SK-N-DZ (cell line): ENCODE measurements at places on chromosomes 11 and 22.

- DNase-seq = no peak
Measured at GRCh38 chr11:31793264-31793663, 17.9 kb downstream of the PAX6 start.

GRCh38 chr22:37079668-37080171 is 28.2 kb downstream of the KCTD17 start:
- DNase-seq = no peak

GRCh38 chr11:70948855-70949531 is 303.4 kb downstream of the SHANK2 start:
- DNase-seq = no peak

DNA sequence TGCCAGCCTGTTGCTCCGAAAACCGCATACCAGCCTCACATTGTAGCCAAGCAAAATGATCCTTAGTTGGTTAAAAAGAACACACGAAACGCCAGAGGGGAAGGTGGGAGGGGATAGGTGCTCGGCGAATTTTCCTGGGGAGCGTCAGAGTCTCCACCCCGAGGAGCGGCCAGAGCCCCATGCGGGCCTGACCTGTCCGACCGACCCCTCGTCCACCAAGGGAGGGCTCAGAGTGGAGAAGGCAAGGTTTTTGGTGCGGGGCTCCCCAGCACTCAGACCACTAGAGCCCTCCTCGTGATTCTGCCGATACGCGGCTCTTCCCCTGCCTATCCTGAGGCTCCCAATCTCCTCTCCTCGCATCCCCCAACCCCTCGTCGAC is 39.6 kb downstream of the DIXDC1 start:
- DNase-seq = no peak

GRCh38 chr11:59553323-59553722 is 42.0 kb downstream of the OR4D9 start:
- DNase-seq = no peak

DNA sequence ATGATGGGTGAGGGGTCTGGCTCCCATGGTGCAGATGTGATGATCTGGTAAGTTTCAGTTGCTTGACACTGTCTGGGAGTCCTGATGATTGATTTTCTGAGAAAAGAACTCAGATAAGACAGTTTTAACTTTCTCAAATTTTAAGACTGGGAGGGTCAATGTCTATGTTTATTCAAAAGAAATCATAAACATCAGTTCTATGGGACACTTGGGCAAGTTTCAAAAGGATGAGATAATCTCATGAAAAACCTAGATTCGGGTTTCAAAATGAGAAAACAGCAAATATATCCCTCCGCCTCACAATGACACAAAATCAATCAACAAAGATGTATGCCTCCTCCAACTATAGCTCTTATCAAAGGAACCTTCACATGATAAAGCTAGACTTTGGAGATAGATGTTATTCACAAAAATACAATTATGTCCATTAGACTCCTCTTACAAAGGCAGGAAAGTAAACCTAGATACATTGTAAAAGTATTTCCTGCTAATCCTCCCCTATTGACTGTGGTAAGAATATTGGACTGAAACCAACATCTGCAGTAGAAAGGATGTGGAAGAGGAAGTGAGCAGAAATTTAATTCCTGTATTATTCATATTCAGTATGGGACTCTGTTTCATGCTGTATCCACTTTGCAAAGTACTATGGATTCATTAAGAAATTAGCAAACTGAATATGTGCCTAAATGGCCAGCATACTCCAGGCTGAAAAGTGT is 21.6 kb downstream of the SVIP start:
- no peak for DNase-seq

DNA sequence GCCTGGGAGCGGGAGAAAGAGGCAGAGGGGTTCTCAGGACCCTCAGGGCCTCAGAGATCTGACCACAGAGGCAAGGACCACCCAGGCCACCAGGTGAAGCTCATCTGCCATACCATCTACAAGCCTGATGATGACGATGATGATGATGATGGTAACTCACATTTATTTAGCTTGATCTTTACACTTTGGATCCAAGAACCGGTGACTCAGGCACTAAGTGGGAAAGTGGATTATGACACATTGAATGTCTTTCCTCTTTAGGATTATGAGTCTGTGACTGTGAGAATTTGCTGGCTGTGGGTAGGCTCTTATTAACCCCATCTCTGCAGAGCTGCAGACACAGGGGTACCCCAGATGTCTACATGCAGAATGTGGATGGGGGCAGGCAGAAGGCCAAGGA is 110.3 kb downstream of the DSCAML1 start:
- DNase-seq = no peak

- no peak for DNase-seq
Measured at GRCh38 chr22:48057116-48057835, 1294.8 kb downstream of the TBC1D22A start.
